ENCODE measurements at places on chromosomes 3 and 15. TPM values are rescaled to one million over a fixed set of nuclear protein-coding genes. Genes with fewer than 3 reads are reported as not detected.

The OR4M2 gene
- total RNA-seq = not detected

- no peak for DNase-seq
Observed at GRCh38 chr3:46065294-46065705, 38.0 kb upstream of the XCR1 start.

The MAP2K1 gene
- 70.7 TPM for total RNA-seq

- DNase-seq = peak; percentile 74
Observed at GRCh38 chr15:64536244-64536836, 76.0 kb downstream of the ZNF609 start.

DNA sequence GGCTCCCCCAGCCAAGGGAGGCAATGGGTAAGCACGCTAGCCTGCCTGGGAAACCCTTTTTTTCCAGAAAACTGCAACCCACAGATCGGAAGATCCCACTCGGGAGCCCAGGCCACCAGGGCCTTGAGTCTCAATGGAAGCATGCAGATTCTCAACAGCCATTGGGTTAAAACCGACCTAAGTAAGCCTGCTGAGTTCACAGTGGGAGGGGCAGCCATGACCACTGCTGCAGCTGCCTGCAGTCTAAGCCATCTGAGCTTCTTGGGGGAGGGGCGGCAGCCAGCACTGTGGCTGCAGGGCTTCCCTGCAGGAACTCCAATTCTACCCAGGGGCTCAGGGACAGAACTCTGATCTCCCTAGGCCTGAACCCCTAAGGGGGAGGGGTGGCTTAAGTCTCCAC is 82.0 kb downstream of the DPPA2 start:
- no peak for DNase-seq

GRCh38 chr3:2826453-2826852 is 283.7 kb downstream of the IL5RA start:
- DNase-seq = no peak

The FES gene
- total RNA-seq = 19.8 TPM

DNA sequence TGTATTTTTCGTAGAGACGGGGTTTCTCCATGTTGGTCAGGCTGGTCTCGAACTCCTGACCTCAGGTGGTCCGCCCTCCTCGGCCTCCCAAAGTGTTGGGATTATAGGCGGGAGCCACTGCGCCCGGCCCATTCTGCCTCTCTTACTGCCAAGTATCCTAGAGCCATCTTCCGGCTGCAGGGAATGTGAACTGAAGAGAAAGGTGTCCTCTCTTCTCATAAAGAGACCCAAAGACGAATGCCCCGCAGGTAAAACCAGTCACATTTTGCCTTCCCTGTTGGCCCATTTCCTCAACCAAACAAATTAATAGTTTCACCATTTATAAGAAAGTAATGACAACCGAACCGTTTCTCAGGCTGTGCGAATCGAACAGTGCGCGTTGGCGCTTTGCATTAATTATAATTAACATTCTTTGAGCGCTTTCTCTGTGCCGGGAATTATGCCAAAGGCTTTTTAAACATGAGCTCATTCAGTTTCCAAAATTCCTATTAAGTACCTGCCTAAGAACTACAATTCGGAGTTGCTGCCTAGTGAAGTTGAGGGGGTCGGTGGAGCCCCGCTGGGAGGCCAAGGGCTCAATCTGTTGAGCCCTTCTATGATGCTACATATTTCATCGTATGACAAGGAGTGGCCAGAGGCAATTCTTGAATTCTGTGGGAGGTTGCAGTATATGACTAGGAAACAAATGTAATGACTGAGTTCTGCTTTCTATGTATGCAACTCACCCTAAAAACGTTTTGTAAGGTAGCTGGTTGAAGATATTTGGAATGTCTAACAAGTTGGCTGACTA is 819 bp upstream of the RPL24 start:
- no peak for DNase-seq

GRCh38 chr15:68298882-68299381 is 21.4 kb downstream of the FEM1B start:
- no peak for DNase-seq

DNA sequence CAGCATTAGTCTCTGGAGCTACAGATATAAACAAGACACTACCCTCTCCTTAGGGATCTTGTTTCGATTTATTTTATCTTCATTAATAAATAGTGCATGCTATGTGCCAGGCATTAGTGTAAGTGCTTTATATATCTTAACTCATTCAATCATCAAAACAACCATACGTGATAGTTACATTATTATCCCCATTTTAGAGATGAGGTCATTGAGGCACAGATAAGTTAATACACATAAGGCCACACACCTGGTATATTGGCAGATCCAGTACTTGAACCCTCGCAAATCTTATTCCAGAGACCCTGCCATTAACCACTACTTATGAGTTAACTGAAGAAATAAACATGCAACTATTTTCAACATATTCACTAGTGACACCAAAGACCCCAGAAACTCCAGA is 25.7 kb upstream of the NR2F2 start:
- DNase-seq = no peak

The CHST13 gene
- 0.67 TPM for total RNA-seq

The MYRIP gene
- total RNA-seq = 0.36 TPM

The CADPS gene
- 57.8 TPM for total RNA-seq

DNA sequence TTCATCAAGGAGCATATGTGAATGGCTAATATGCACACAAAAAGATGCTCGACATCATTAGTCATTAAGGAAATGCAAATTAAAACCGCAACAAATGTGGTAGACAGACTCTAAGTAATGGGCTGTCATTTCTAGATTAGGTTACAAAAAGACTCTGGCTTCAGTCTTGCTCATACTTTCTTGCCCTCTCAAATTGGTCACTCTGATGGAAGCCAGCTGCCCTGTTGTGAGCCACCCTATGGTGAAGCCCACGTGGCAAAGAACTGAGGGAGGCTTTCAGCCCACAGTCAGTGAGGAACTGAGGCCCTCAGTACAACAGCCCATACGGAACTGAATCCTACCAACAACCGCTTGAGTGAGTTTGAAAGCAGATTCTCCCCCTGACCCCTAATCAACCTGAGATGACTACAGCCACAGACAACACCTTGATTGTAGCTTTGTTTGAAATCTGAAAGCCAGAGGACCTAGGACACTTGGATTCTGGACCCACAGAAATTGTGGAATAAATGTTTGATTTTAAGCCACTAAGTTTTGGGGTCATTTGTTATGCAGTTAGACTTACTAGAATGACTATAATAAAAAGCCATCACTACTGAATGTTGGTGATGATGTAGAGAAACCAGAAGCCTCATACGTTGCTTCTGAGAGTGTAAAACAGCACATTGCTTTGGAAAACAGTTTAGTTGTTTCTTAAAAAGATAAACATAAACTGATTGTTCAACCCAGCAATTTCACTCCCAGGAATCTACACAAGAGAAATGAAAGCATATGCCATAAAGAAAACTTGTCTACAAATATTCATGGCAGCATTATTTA is 45.7 kb downstream of the EHHADH start:
- no peak for DNase-seq

The LRRN1 gene
- 0.85 TPM for total RNA-seq

The GNAT1 gene
- total RNA-seq = not detected

DNA sequence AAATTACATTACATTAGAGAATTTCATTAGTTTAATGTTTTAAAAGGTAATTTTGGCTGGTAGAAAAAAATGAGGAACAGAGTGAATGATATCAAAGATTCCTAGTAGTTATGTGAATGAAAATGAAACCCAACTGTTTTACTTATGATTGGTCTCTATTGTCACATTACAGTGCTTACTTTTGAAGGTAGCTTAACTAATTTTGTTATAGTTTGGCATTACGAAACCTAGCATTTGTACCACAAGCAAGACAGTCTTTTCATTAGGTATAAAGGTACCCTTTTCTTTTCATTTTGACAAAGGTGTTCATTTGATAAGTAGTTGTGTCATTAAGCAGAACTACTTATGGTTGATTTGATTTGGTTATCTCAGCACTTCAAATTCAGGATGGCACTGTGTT is 6.9 kb downstream of the SELENOT start:
- no peak for DNase-seq

The WDR93 gene
- total RNA-seq = 0.06 TPM

The SAXO2 gene
- total RNA-seq = 9.3 TPM

DNA sequence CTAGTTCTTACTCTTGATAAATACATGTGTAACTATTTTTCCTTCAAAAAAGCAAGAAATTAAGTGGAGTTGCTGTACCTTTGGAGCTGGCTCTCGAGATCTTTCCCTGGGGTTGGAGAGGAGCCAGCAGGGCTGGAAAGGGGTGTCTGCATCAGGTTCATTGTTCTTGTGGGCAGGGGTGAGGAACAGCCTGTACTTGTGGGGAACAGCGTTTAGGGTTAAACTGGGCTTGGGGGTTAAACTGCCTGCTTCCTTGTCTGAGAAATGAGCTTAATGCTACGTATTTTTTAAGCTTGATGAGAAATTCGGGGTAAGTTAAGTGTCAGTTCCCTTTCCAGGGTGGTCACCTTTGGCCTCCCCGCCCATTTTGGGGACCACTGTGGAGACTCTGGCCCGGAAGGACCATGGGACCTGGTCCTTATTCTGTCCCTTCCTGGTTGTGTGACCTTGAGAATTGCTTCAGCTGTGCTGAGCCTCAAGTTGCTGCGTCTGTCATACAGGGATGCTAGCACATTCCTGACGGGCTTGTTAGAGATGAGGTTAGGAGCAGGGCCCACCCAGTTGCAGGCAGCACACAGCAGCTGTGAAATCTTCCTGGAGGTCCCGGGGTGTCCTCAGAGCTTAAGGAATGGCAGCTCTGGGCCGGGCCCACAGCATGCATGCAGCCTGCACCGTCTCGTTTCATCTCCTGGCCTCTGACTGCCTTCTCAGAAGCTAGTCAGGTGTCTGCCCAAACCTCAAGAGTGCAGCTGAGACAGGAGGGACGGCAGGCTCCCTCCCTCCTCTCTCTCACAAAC is 11.6 kb downstream of the H1-8 start:
- no peak for DNase-seq

- no peak for DNase-seq
Observed at GRCh38 chr3:149941186-149941585, 29.5 kb downstream of the PFN2 start.

The GPR149 gene
- total RNA-seq = not detected

The DPPA2 gene
- not detected for total RNA-seq

The KCNAB1 gene
- total RNA-seq = 0.06 TPM

DNA sequence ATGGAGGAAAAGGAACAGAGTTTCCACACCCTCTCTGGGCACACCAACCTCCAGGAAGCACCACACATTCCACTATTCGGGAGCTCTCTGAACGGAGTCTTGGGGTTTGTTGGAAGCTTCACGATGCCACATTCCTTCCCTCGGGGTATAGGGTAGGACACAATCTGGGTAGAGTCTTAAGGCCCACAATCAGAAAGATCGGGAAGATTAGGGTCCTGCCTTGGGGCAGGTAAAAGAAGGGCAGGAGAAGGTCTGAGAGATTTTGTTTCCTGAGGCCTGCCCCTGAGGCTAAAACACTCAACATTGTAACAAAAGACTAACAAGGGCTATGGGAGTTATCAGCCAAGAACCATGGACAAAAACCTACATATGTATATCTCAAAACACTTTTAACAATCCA is 89.2 kb upstream of the RAP2B start:
- DNase-seq = no peak

GRCh38 chr3:54421943-54422342 is 299.6 kb downstream of the CACNA2D3 start:
- no peak for DNase-seq

The CLDN18 gene
- not detected for total RNA-seq

DNA sequence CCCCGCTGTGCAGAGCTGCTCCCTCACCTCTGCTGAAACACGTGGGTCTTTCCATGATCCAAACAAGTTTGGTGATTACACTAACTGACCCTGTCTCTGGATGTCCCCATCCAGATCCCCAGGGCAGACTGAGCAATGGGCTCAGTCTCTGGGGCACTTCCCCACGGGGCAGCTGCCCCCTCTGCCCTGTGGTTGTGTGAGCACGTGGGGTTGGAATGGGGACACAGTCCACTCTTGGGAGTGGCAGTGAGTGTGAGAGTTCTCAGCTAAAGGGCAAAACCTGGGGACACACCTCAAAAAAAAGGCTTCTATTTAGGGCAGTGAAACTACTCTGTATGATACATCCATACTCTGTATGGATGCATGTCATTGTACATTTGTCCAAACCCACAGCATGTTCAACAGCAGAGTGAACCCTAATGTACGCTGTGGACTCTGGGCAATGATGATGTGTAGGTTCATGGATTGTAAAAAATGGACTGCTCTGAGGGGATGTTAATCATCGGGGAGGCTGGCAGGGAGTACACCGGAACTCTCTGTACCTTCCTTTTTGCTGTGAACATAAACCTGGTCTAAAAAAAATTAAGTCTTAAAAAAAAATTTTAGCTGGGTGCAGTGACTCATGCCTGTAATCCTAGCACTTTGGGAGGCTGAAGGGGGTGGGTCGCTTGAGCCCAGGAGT is 49.9 kb upstream of the BLM start:
- no peak for DNase-seq

DNA sequence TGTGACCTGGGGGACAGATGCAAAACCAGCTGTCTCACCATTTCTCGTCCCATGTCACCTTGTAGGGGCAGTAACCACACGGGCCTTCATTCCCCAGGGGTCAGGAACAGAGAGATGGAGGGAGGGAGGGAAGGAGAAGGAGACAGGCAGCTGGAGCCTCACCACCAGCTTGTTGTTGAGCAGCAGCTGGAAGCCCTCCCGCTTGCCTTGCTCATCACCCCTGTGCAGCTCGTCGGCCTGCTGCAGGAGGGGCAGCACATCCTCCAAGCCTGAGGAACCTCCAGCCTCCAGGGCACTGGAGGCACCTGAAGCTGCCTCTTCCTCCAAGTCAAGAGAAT is 10.3 kb downstream of the RMDN3 start:
- DNase-seq = no peak

The ACTC1 gene
- 2,394 TPM for total RNA-seq
